Right lobe of liver (tissue), 6 donors: ENCODE measurements at places on chromosomes 3 and 15. TPM values are rescaled to one million over a fixed set of nuclear protein-coding genes. Genes with fewer than 3 reads are reported as not detected.

DNA sequence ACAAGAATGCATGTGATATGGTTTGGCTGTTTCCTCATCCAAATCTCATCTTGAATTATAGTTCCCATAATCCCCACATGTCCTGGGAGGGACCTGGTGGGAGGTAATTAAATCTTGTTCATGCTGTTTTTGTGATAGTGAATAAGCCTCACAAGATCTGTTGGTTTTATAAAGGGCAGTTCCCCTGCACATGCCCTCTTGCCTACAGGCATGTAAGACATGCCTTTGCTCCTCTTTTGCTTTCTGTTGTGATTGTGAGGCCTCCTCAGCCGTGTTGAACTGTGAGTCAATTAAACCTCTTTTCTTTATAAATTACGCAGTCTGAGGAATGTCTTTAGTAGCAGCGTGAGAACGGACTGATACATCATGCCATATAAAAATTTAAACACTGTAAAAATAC lies 1537.0 kb downstream of the OTOL1 start:
- DNase-seq = no peak

DNA sequence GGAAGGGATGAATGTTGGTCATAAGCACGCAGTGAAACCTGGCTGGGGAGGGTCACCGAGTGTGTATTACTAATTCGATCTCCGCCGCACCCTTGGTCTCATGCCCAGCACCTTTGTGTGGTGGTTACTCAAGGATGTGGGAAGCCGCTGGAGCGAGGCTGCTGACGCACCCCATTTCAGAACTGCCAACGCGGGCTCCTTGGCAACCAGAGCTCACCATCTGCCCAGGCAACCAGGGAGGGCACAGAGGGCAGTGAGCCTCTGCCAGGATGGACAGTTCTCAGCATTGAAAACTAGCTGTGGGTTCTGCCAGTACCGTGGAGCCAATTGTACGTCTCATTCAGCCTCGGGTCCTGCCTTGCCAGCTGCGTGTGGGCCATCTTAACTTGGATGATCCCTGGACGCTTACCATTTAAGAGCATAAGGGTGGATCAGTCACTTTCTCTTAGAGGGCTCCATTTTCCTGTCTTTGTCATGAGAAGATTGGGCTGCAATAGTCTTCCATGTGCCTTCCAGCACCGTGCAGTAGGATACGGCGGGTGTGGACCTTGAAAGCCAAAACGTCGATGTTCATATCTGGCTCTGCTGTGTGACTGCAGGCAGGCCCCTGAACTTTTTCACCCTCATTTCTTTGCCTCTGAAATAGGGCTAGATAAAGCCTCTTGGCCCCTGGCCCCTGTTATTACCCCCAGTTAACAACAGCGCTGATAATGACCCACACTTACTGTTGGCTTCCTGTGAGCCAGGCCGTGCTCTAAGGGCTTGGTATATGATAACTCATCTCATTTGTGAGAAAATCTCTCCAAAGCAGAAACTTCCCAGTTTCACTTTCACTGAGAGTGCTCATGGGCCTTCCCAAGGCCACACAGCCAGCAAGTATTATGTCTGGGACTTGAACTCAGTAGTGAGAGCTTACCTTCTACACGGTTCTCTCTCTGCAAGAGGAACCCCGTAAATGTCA lies 238.8 kb downstream of the OPA1 start:
- no peak for DNase-seq

DNA sequence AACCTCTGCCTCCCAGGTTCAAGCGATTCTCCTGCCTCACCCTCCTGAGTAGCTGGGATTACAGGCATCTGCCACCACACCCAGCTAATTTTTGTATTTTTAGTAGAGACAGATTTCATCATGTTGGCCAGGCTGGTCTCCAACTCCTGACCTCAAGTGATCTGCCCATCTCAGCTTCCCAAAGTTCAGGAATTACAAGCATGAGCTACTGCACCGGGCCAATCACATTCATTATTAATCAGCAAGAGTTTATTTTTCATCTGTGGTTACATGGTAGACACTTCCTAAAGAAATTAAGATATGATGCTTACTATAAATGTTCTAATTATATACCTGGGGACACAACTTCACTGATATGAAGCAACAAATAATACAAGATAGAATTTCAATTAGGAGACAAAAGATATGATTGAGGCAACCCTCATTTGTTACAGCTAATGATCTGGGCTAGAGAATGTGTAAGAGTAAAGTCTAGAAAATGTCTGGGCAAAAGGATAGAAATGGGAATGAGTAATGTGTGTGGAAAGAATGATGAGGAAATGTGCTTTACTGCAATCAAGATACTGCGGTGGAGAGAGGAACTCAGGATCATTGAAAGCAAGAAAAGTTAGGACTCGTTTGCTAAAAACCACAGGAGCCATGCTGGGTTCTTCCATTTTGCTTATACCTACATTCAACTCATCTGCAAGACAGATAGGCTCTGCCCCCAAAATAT lies 366.8 kb downstream of the ZIC1 start:
- DNase-seq = no peak

GRCh38 chr3:14769544-14770325 lies 49.0 kb upstream of the FGD5 start:
- peak; percentile 14 for DNase-seq

DNA sequence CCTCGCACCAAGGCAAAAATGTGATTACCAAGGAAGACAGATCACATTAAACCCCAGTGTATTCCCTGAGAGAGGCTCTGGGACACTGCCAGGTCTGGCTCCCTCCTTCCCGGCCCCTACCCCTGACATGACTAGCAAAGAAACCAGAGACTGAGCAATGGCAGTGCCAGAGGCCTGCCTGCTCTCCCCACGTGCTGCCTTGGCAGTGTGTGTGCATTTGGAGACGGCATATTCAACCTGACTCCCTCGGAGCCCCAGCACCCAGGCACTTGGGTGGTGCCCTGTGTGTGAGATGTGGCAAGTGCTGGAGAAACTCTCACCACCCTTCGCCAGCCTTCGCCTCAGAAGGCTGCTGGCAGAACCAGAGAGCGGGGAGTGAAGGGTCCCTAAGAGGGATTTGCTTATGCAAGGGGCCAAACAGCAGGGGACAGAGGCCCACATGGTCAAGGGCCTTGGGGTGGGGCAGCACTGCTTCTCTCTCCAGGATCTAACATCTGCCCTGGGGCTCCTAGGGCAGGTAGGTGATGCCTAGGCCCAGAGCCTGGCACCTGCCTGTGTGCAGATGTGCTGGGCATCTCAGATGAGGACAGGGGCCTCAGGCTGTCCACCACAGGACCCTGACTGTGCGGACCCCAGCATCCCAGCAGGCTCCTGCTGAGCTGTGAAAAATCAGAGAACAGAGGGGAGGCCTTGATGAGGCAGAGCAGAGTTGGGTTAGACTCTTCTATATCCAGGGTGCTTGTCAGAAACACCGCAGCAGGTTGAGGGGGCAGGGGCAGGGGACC lies 23.6 kb upstream of the PLXNA1 start:
- peak; percentile 31 for DNase-seq

DNA sequence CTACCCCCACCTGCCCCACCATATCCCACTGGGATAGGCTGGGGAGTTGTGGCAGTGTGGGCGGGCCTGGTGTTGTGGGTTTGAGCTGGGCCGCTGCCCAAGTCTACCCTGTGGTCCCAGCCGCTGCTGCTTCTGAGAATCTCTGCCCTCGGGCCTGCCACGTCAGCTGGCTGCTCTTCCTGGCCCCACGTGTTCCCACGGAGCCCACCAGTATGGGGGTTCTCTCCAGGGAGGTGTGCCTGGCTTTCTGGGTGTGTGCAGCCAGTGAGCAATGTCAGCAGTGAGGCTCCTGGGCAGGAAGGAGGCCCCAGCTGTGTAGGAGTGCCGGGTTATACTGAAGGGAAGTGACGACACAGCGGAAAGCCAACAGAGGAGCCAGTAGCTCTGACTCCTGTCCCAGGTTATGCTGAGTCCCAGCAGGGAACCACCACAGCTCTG lies 10.5 kb downstream of the GNAI2 start:
- peak; percentile 45 for DNase-seq

The MIX23 gene
- 22.9 TPM for total RNA-seq

DNA sequence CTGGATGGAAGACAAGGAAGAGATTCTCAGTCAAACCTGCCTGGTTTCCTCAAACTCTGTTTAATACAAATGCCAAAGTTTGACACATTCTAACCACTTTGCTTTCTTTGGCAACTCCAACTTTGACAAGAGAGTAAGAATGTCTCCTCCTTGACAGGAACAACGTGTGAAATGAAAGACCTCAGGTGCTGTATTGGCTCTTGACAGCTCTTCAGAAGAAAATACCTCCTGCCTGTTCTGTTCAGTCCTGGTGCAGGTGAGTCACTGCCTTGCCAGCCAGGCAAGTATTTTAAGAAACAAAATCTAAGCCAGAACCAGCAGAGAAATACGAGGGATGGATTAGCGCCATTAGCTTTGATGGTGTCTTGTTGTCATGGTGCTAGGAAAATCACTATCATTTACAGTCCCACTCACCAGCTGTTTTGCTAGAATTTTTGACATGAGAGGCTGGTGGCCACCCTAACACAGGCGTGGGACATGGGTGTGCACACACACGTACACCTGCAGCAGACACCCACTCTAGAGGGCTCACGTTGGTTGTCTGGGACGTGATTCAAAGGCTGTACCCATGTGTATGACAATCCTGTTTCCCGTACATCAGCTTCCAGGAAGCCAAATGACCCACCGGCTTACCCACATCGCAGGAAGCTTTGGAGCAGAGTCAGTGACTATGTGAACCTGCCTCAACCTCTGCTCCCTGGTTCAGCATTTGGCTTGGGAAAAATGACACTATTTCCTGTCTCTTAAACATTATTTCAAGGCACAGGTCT lies 60.4 kb downstream of the CCNL1 start:
- no peak for DNase-seq

- DNase-seq = no peak
Measured at GRCh38 chr15:47404877-47405276, 312.4 kb upstream of the SEMA6D start.

DNA sequence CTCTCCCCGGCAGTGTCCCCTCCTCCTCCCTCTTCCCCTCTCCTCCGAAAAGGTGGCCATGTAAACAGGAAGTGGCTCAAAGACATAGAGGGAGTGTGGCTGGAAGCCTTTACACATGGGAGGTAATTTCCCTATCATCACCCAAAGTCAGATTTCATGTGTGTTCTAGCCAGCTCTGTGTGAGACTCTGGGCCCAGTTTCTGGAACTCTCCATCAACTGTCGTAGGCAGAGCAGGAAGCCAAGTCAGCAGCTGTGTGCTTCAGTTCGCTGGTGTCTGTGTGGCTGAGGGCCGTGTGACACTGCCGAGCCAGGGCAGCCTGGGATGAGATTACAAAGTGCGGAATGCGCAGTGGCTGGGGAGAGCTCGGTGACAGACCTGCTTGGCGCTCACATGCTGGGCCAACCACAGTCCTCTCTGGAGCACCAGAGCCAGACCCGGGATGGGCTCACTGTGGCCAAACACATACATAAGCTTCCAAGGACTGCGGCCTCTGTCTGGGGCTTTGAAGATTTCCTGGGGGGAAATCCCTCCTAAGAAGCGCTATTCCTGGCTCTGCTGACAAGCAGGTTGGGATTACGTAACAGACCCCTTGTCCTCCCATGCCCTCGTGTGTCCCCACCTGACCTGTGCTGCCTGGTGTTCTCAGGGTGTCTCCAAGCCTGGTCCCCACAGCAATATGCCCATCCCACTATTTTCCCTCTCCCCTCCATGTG lies 50.7 kb downstream of the UMPS start:
- DNase-seq = peak; percentile 75

DNA sequence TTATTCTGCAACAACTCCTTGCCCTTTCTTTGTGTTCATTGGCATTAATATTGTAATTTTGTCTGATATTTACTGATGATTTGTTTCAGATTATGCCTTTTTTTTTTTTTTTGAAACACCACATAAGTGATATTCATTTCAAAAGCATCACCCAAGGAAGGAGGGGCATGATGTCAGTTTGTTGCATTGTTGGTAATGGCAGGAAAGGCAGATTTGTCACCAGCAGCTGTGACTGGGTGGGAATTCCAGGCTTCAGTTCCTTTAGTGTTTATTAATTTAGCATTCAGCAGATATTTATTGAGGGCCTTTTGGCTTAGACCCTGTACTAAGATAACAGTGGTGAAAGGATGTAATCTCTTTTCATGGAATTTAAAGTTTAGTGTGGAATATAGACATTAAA lies 19.5 kb downstream of the SENP2 start:
- DNase-seq = no peak

The SLC6A11 gene
- total RNA-seq = 0.06 TPM

DNA sequence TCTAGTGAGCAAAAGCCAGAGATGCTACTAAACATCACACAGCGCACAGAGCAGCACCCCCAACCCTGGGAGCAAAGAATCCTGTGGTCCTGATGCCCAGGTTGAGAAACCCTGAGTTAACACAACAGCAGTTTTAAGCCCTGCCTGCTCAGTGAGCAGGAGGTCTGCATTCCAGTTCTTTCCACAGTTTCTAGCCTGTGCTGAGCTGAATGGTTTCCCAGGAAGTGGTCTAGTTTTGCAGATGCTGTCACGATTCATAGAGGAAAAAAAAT lies 171.1 kb upstream of the PROK2 start:
- no peak for DNase-seq

DNA sequence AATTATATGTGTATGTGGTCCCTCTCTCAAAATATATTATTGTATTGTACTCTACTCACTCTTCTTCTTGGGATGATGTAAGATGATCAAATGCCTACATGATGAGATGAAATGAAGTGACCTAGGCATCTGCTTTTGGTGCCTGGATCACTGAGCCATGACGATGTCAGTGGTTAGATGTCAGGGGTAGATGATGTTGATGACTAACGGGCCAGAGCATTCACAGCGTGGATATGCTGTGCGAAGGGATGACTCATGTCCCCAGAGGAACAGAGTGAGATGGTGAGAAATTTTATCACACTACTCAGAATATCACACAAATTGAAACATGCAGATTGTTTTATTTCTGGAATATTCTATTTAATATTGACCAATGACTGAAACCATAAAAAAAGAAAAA lies 233.9 kb upstream of the CADM2 start:
- no peak for DNase-seq

DNA sequence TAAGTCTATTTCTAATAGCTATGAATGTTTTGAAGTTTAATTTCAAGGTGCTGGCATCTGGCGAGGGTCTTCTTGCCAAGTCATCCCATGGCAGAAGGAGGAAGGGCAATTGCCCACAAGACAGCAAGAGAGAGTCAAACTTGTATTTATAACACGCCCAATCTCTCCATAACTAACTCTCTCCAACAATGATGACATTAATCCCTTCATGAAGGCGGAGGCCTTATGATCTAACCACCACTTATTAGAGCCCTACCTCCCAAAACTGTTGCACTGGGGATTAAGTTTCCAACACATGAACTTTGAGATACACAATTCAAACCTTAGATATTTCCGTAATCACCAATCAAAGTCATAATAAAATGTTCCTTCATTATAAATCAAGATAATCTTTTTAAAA lies 406.9 kb downstream of the CNTN6 start:
- no peak for DNase-seq

The CAMKV gene
- not detected for total RNA-seq

The ACVR2B gene
- 4.0 TPM for total RNA-seq

DNA sequence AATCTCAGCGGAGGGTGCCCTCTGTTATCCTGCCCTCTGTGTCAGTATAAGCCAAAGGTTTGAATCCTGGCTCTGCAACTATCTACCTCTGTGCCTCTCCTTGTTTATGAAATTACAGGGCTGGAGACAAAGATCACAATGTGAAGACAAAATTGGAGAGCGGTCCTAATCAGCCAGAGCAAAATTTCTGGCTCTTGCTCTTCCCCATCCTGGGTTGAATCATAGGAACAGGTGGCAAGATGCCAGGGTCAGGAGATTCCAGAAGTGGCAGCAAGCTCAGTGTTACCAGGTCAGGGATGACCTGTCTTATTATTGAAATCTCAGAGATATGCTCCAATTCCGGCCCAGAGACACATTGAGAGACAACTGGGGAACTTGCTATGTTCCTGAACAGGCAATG lies 2.3 kb upstream of the CCR2 start:
- DNase-seq = no peak
